ENCODE measurements at places on chromosomes 13 and 19.

GRCh38 chr19:35458731-35459391, 10.8 kb downstream of the FFAR2 start:
- peak; percentile 64 for DNase-seq

DNA sequence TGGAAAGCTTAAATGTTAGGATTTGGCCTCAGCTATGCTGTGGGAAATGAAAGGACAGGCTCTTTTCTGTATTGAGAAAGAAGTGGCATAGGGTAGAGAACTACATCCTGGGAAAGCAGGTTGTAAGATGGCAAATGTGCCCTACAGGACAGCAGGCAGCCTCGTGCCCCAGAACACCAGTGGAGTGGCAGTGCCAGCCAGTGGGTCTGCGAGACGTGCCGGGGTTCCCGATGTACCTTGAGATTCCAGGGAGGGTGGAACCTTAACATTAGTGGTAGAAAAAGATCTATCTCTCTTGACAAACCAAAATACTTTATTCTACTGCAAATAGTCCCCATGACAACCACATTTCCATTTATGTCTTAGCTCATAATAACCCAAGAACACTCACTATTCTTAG, 42.7 kb downstream of the DCLK1 start:
- DNase-seq: no peak

DNA sequence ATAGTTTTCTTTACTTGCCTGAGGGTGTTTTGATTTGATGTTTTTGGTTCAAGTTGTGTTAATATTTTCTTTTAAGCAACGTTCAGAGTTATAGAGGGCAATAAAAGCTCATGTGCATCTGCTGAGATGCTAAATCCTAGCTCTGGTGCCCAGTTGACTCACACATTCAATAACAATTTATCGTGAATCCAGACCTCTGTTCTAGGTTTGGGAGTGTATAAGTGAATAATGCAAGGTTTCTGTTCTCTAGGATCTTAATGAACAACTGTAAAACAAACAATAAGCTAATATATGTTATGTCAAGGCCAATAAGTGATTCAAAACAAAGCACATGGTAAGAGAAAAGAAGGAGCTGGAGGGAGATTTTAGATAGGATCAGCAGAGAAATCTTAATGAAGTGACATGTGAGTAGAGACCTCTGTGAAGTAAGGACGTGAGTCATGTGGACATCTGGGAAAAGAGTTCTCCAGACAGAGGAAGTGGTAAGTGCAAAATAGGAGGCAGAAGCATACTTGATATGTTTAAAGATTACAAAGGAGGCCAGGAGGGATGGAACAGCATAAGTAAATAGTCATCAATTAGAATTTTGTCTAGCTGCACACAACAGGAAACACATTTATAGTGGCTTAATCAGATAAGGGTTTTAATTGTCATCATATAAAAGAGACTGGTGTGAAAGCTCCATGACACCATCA, 278.5 kb upstream of the HTR2A start:
- no peak for DNase-seq

DNA sequence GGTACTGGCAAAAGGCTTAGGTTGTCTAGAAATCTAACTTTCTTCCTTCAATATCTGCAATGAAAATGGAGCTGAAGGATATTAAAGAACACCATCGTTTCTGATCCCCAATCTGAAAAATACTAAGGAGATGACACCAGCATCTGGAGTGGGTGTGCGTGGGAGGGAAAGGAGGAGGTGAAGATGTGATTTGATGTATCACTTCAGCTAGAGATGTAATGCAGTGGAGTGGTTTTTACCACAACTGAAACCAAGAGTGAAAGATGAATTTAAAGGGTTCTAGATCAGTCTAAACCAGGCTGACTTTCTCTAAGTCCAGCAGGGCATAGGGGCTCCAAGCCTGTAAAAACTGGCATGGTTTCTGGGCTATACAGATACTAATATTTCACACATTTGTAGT, 148.4 kb downstream of the AKAP11 start:
- DNase-seq: no peak

DNA sequence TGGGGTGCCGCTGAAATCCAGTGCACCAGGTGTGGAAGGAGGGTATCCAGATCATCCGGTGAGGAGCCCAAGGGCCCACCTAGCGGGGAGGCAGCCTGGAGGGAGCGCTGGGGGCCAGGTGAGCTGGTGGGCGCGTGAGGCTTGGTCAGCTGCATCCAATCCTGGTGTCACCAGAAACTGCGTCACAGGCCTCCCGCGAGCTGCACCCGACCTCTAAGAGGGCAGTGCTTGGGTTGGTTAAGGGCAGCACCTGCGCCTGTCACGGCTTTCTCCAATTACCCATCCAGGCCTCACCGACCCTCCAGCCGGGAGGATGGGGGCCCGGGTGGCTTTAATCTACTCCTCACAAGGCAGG, 284 bp downstream of the RNF17 start:
- DNase-seq: no peak

DNA sequence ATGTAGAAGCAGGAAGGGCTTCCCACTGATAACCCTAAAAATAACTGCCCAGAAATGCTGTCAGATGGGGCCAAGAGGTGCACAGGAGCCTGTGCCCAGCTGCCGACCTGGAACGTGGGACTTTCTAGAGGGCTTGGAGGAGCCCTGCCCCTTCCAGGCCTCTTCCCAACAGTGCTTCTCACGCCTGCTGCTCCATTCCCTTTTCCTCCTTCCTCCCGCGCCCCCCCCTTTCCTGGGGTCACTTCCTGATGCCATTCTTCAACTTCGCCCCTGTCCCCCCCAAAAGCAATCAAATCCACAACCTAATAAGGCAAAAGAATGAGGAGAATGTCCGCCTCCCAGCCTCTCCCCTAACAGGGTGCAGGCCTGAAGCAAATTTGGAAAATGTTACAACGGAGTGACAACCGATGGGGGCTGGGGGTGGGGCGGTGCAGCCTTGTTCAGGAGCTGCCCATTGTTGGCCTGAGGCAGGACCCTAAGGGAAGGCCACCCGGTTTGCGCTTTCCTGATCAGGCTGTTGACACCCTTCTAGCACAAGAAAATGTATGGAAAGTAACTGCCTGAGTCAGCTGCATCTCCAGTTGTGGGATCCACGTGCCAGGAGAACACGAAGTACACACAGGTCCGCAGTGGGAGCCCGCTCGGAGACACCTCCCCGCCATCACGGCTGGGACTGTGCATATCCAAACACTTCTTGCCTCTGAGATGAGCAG, 18.7 kb downstream of the ACTN4 start:
- DNase-seq: no peak

- no peak for DNase-seq
Measured at GRCh38 chr19:976476-976875, 7.7 kb upstream of the WDR18 start.
